ENCODE measurements at places on chromosomes 1 and 21.

- DNase-seq, result no peak
These were observed 1171.4 kb upstream of the ADGRL2 start for GRCh38 chr1:80629304-80629837.

DNA sequence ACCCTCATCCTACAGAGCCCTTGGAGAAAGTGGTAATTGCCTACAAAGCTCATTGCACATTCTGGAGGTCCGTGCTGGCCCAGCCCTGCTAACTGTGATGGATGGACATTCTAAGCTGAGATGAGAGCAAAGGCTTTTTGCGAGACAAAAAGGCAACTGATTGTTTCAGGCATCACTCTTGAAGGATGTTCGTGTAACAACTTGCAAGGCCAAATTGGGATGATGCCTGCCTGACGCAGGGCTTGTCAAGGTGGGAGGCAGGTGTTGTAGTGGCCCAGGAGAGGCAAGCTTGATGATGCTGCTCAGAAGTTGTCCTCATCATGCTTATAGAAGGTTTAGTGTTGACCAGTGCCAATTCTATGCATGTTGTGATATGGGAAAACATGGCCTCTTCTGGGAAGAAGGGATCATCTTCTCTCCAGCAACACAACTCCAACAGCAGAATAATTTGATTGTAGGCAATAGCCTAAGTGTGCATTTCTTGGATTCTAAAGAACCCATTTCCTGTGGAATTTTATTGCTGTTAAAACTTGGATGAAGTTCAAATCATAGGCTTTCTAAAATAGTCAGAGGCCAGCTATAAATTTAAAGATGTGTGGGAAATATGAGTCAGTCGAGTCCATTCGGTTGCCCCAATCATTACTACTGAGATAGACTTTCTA lies 102.5 kb upstream of the COA6 start:
- DNase-seq, result no peak

- no peak for DNase-seq
These were observed 119.7 kb upstream of the RGS18 start for GRCh38 chr1:192038567-192038966.

DNA sequence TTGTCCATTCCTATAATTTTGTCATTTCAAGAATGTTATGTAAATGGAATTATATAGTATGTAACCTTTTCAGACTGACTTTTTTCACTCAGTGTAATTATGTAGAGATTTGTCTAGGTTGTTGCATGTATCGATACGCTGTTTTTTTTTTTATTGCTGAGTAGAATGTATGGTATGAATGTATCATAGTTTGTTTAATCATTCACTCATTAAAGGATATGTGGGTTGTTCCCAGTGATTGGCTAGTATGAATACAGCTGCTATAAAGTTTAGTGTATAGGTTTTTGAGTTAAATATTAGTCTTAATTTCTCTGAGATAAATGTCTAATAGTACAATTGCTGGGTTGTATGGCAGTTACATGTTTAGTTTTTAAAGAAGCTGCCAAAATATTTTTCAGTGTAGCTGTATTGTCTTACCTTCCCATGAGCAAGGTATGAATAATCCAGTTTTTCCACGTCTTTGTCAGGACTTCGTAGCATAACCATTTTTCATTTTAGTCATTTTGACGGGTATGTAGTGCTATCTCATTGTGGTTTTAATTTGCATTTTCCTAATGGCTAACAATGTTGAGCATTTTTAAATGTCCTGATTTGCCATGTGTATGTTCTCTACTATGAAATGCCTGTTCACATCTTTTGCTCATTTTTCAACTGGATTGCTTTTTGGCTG lies 22.4 kb downstream of the CASQ2 start:
- DNase-seq, result no peak

- DNase-seq, result no peak
These were observed 39.6 kb upstream of the PBX1 start for GRCh38 chr1:164519426-164519825.

DNA sequence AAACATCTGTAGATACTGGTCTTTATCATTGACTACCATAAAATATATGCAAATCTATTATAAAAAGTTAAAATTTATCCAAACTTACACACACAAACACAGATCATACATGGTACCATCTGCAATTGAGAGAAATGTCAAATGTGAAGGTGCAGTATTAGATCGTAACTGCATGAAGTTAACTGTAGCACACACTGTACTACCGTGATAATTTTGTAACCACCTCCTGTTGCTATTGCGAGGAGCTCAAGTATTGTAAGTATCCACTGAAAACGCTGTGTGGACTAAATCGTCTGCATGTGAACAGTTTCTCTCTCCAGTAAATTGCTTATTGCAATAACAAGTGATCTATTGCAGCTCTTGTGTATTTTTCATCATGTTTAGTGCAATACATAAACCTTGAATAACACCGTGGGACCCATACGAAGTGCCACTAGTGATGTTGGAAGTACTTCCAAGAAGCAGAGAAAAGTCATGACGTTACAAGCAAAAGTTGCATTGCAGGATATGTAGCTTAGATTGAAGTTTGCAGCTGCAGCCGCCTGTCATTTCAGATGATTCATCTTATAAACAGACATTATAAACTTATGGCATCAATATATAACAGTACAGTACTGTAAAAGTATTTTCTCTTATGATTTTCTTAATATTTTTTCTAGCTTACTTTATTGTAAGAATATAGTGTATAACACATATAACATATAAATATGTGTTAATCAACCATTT lies 172.9 kb downstream of the SDCCAG8 start:
- no peak for DNase-seq

GRCh38 chr1:107359472-107360241 lies 218.8 kb downstream of the NTNG1 start:
- DNase-seq, result no peak

- no peak for DNase-seq
These were observed 76.1 kb upstream of the IRF2BP2 start for GRCh38 chr1:234686035-234686434.

- no peak for DNase-seq
These were observed 160.7 kb downstream of the HHIPL2 start for GRCh38 chr1:222387007-222387814.

DNA sequence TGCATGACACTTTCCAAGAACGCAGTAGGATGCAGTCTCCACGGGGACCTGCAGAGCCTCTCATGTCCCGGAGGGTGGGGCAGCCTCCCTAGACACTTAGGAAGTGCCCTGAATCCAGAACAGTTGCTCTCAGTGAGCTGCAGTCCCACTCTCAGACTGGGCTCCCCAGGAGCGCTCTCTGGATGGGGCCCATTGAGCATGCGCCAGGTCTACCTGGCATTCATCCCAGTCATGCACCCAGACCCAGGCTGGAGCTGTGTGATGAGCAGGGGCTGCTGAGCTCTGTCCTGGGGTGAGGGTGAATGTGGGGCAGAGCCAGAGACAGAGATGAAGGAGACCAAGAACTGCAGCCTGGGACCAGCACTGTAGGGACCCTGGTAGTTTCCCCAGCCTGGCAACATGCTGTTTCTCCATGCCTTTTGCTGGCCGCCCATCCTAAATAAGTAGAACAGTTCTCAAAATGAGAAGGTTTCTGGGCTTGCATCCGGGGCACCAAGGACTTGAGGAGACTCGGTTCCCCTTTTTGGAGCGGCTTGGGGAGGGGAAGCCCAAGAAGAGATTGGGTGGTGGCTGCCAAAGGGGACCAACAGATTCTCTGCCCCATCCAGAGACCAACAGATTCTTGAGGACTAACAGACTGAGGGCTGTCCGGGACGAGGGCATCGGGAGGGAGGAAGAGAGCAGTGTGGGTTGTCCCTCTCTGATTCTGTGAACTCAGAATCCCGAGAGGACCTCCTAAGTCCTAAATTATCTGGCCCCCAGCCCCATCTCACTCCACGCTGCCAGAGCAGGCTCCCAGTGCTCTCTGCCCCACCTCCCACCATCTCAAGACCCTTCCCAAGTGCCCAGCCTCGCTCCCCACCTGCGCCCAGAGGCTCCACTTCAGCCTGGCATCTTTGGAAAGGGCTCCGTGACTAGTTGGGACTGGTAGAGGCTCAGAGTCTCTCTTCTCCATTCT lies 1.0 kb upstream of the PGLYRP4 start:
- DNase-seq, result no peak

DNA sequence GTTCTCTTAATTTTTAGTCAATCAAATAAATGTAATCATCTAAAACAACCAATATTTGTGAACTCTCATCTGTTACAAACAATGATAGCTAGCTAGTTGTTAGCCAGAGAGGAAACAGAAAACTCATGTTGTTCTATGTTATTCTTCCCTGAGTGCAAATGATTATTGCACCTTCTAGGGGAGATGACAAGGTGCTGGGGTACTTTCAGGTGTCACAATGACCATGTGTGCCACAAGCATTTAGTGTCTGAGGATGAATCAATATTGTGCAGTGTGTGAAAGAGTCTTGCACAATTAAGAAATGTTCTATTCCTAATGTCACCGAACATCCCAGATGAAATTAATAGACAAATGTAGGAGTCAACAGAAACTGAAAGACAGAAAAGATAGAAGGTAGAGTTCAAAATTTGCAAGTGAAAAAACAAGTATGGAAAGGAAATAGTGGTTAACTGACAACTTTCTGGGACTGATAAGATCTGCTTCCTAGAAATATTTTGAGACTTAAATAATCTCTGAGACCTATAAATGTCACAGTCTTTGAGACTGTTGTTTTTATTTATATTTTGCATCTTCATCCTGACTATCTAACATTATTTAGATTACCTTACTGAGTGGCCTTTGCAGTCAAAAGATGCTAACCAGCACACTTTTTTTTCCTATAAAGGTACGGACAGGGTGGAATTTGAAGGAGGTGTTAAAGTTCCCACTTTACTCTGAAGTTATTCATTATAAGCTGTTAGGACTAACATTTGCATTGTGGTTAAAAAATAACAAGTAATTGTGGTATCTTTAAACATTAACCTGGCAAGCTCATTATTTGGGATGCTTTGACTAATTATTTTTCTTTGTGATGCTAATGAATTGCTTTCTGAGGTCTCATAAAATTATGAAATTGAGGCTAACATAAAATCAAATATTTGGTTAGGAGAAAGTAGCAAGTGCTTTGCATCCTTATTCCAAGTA lies 21.6 kb upstream of the DPYD start:
- DNase-seq, result no peak

DNA sequence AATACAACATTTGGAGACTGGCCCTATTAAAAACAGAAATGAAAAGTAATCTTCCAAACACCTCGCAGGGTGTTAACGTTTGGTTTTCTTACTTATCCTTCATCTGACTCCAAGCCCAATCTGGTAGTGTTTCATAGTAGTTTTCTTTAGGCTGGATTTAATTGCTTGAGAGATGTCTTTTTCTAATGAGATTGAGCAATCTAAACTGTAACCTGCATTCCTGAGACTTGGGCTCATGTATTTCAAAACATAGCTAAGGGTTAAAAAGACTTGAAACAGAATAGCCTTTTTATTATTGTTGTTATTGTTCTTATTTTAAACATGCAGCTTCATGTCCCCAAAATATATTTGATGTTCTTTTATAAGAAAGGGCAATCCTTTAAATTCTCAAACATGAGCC lies 278.9 kb downstream of the TGFB2 start:
- no peak for DNase-seq

- DNase-seq, result no peak
These were observed 59.6 kb upstream of the HOOK1 start for GRCh38 chr1:59755069-59755685.

GRCh38 chr1:222547260-222547614 lies 667 bp downstream of the HHIPL2 start:
- DNase-seq, result no peak
